GM23248 (cell line): ENCODE measurements at places on chromosomes 5 and 9. TPM values are rescaled to one million over a fixed set of nuclear protein-coding genes. Genes with fewer than 3 reads are reported as not detected.

DNA sequence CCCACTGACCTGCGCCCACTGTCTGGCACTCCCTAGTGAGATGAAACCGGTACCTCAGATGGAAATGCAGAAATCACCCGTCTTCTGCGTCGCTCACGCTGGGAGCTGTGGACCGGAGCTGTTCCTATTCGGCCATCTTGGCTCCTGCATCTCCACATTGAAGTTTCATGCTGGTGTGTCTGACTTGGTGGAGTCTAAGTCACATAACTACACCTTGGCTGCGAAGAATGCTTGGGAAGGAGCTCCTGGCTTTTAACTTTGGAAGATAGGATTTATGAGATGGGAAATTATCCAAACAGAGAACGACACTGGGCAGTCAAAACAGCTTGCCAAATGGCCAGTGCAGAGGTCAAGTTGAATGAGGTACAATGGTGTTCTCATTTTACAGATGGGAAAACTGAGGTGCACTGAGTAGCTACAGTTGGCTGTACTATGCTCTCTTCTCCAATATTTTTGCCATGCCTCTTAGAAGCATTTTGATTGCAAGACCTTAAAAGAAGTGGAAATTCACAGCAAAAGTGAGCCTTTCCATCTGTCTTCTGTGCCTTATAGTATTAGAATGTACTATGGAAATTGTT, 36.7 kb downstream of the CCDC192 start:
- no peak for DNase-seq

DNA sequence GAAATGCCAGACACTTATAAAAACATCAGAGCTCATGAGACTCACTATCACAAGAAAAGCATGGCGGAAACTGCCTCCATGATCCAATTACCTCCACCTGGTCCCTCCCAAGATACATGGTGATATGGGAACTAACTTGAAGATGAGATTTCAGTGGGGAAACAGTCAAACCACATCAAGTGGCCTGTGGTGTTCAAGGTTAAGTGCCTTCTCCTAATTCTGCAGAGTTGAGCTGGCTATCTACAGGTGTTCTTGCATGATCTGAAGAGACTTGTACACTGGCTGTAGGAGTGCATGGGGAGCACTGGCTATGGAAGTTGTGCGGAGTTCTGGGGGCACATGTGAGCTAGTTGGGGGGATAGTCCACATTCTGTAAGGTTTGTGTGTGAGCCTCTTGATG, 34.0 kb upstream of the CKS2 start:
- DNase-seq: no peak

GRCh38 chr9:99044827-99045226, 60.1 kb upstream of the TGFBR1 start:
- no peak for DNase-seq

DNA sequence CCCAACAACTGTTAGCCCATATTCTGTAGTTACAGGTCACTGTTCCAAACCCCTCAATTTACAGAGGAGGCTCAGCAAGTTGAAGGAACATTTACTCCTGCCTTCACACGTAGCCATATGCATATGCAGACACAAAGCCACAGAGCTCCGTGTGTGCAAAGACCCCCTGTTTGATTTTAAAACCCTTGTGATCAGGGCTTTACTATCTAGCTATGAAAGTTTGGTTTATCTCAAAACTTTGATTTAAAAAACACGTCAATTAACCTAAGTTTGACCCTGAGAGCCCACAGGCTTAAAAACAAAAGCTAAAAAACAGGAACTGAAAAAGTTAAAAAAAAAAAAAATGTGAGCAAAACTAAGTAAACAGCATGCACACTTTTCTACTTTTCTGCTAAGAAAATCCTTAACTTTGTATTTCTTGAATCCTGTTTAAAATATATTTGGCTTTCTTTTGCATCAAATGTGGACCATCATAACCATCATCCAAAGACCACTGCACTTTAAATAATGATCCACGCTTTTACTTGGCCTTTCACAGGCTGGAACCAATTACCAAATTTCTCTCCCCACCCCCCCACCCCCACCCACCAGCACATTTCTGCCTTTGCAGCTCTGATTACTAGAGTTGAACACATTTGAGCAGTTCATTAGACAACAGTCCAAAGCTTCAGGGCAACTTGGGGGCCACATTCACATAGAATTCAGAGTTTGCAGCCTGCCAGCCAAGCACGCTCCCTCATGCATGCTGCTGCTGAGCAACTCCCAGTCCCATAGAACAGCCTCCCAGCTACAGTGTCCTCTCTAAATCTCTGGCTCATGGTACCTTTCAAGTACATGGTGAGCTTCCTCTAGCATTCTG, 128.8 kb upstream of the MAP3K1 start:
- DNase-seq: no peak

GRCh38 chr9:26311463-26311995, 581.1 kb downstream of the CAAP1 start:
- no peak for DNase-seq

- no peak for DNase-seq
Observed at GRCh38 chr5:151086905-151087360, 6.1 kb upstream of the TNIP1 start.

DNA sequence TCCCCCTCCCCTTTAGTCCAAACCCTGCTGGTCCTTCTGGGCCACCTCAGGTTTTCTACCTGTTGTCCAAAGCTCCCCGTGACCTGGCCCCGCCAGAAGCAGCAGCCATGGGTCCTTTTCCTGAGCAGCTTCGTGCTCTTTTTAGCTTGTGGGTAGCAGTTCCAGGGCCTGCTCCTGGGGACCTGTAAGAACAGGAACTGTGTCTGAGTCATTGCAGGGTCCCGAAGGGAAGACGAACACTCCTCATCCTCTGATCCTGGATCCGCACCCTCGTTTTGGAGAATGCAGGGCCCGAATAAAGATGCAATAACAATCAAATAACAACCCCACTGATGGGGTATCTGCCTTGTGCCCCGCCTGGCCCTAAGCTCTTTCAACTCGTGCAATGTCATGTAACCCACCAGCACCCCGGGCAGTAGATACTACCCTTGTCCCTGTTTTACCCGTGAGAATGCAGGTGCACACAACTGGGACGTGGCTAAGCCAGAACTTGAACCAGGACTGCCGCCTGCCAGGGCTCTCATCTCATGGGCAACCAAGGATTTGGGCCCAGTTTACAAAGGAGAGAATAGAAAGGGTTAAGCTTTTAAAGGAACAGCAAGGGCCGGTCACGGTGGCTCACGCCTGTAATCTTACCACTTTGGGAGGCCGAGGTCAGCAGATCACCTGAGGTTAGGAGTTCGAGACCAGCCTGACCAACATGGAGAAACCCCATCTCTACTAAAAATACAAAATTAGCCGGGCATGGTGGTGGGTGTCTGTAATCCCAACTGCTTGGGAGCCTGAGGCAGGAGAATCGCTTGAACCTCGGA, 33.2 kb downstream of the NEK6 start:
- no peak for DNase-seq

- DNase-seq: peak; percentile 9
Observed at GRCh38 chr9:89026876-89027275, 35.6 kb downstream of the S1PR3 start.

GRCh38 chr5:140249536-140249935, 53.4 kb downstream of the PFDN1 start:
- DNase-seq: no peak

DNA sequence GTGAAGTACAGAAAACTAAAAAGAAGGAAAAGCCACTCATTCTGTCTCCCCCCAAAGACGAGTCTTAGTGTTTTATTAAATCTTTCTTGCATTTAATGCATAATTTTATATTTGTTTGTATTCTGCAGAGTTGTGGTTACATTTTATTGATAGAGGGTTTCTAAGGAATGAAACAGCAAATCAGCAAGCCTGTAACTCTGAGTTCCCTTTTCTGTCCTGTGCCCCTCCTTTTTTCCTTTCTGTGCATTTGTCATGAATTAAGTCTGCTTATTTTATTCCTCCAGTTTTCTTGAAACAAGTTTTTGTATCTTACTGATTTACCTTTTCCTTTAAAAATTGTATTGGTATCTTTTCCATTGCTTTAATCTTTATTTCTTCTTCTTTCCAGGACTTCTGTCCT, 132.8 kb downstream of the MUSK start:
- DNase-seq: no peak

DNA sequence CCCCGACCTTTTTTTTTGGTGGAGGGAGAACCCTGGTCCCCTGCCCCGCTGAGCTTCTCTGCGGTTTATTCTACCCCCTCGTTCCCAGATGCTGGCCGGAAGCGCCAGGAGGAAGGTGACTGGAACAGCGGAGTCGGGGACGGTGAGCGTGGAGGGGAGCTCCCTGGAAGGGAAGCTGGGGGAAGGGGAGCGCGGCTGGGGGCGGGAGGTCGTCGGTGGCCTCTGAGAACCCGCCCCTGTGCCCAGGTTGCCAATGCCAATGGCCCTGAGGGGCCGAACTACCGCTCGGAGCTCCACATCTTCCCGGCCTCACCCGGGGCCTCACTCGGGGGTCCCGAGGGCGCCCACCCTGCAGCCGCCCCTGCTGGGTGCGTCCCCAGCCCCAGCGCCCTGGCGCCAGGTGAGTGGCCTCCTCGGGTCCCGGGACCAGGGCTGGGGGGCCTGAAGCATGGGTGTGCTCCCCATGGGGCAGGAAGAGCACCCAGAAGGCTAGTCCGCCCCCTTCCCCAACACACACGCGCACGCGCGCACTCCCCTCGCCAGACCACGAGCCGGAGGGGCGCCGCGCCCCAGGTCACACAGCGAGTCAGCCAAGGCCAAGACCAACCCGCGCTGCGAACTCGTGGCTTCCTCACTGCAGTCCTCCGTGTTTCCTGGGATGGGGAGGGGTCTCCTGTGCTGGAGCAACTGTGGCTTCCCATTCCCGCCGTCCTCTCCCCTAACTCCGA, 10.6 kb downstream of the MYOZ3 start:
- peak; percentile 39 for DNase-seq

DNA sequence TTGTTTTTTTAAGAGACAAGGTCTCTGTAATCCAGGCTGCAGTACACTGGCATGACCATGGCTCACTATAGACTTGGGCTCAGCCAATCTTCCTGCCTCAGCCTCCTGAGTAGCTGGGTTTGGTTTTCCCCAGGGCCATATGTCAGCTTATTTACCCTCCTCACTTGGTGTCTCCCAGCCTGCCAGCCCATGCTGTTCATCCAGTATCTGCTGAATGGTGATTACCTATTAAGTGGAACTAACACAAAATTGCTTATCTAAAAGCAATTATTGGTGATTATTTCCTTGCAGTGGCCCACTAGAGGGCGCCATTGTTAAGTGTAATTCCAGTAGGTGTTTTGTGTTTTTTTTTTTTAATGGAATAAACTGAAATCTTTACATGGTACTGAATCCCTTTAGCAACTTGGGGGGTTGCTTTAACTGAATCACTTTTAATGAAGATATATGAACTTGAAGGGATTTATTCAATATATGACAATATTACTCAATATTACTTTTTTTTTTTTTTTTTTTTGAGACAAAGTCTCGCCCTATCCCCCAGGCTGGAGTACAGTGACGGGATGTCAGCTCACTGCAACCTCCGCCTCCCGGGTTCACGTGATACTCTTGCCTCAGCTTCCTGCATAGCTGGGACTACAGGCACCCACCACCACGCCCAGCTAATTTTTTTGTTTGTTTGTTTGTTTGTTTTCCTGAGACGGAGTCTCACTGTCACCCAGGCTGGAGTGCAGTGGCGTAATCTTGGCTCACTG, 13.8 kb downstream of the EXOSC2 start:
- peak; percentile 74 for DNase-seq

DNA sequence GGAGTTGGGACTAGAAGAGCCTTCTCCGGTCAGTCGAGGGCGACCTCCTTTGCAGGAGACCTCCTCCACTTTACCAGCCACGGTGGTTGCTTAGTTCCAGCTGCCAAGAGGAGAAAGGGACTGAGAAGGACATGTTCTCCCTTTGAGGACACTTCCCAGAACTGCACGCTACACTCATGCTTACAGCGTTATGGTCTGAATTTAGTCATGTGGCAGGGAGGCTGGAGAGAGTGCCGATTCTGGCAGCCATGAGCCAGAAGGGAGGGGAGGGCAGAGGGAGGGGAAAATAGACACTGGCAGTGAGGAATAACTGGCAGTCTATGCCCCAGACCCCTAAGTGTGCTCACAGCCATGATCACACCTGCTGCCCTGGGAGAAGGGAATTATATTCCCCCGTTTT, 47.8 kb downstream of the TSPAN17 start:
- DNase-seq: no peak

- DNase-seq: no peak
Observed at GRCh38 chr5:107977550-107978071, 306.9 kb upstream of the EFNA5 start.

DNA sequence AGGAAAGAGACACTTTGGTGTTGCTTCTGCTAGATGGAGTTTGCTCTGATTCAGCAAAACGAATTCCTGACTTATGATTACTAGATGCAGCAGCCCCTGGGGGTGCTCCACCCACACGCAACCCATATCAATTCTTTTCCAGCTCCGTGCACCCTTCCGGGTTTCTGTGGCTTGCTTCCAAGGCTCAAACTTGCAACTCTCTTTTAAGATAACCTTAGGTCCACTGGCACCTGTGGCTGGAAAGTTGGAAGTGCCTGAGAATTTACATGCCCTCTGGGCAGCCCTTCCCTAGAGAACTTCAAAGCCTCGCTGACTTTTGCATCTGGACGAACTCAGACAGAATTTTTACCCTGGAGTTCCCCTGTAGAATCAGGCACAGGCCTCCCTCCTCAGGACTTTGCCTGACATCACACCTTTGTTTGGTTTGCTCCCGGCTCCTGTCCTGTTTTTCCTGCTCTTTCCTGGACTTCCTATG, 224.9 kb downstream of the SNX18 start:
- peak; percentile 79 for DNase-seq

DNA sequence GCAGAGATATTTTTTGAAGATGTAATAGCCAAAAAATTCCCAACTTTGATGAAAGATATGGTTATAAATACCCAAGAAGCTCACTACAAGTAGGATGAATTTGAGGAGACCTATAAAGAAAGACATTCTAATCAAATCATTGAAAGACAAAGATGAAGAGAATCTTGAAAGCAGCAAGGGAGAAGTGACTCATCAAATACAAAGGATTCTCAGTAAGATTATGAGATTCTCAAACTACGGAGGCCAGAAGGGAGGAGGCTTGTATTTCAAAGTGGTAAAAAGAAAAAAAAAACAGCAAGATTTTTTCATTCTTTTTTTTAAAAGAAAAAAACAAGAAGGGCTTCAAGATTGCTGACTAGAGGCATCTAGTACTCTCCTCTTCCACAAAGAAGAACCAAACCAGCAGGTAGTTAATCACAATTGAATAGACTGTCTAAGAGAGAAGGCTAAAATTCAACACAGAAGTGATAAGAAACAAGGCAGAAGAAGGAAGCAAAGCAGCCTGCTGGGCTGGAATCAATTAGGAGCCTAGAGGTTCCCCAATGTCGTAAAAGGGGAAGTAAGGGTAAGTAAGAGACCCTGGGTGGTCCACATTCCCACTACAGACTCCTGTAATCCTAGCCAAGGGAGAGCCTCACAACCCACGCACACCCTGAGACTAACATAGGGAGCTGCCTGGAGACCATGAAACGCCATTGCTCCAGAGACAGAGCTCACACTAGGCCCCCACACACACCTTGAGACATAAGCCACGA, 59.1 kb upstream of the NIPAL4 start:
- no peak for DNase-seq

GRCh38 chr9:122810306-122810946, 10.5 kb downstream of the OR1K1 start:
- peak; percentile 79 for DNase-seq

HTR4 gene
- total RNA-seq: not detected in 2 replicates

KIAA0825 gene
- total RNA-seq: 4.6 and 7.0 TPM in 2 replicates

MTAP gene
- total RNA-seq: 26.7 and 29.8 TPM in 2 replicates

ATOSB gene
- total RNA-seq: 44.3 and 50.4 TPM in 2 replicates

TRPM3 gene
- not detected in 2 replicates for total RNA-seq

C9orf50 gene
- 0.32 TPM in 1 of 2 replicates, not detected in the other for total RNA-seq
